NCI-H748 treated with DMSO at 0.1 percent for 48 hours (cell line): ENCODE measurements at places on chromosomes 1 and 21.

DNA sequence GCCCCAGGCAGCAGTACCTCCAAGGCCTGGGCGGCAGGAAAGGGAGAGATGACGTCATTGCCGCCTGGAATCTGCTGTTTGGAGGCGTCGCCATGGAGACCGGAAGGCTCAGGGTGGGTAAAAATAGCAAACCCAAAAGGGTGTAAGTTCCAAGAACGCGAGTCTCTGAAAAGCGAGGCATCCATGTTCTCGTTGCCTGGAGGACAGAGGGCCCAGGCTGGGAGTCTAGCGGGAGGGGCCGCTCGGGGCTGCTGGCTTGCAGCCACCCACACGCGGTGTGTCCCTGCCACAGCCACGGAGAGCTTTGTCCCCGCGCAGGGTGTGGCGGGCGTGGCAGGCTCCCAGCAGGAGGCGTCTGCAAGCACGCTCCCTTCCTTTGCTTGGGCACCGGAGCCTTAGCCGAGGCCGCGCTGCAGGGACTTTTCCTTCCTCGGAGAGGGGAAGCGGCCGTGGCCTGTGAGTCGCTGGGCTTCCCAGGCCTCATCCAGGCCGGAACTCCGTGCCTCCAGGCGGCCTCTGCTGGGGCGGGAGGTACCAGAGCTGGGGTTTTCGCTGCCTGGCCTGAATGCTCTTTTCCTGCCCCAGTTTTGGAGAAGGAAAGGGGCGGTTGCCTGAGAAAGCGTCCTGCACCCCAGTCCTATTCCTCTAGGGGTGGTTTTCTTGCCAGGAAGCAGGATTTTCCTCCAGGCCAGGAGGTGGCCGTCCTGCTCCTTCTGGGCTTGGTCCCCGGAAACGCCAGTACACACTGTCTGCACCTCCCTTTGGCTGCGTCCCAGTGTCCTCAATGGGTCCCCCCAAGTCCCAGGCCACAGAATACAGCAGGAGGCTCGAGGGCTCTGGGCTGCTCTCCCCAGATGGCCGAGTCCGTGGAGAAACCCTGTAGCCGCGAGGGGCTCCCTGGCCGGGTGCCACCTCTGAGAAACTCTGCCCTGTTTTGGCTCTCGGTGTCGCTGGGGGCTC, 15.3 kb upstream of the SKI start:
- peak; percentile 26 for DNase-seq

DNA sequence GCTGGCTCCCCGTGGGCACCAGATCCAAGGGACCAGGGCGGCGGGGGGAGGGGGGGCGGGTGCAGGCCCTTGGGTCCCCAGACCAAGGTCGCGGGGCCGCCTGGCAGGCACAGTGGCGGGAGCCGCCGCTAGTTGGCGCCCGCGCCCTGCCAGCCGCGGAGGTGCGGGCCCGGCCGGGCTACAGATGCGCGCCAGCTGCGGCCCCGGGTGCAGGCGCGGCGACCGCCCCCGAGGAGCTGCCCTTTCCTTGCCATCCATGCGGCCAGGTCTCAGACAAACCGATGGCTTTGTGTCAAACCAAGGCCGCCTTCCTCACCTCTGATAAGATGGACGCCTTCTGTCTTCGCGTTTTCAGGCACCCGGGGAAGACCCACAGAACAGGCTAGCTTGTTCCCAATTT, 2.2 kb upstream of the RUNX3 start:
- DNase-seq: no peak

- no peak for DNase-seq
Measured at GRCh38 chr1:16122350-16122881, 33.5 kb downstream of the EPHA2 start.

DNA sequence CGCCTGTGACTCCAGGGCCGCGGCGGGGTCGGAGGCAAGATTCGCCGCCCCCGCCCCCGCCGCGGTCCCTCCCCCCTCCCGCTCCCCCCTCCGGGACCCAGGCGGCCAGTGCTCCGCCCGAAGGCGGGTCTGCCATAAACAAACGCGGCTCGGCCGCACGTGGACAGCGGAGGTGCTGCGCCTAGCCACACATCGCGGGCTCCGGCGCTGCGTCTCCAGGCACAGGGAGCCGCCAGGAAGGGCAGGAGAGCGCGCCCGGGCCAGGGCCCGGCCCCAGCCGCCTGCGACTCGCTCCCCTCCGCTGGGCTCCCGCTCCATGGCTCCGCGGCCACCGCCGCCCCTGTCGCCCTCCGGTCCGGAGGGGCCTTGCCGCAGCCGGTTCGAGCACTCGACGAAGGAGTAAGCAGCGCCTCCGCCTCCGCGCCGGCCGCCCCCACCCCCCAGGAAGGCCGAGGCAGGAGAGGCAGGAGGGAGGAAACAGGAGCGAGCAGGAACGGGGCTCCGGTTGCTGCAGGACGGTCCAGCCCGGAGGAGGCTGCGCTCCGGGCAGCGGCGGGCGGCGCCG, at the start of gene SIM2:
SIM2 (plus strand) TSS at position 135 of the 565 bp plus-strand sequence. CDS start 632 bp downstream, outside the sequence.
- peak; percentile 6 for DNase-seq

GRCh38 chr1:235902677-235903542, 36.2 kb upstream of the LYST start:
- no peak for DNase-seq
